ENCODE measurements at places on chromosomes 6 and 20.

DNA sequence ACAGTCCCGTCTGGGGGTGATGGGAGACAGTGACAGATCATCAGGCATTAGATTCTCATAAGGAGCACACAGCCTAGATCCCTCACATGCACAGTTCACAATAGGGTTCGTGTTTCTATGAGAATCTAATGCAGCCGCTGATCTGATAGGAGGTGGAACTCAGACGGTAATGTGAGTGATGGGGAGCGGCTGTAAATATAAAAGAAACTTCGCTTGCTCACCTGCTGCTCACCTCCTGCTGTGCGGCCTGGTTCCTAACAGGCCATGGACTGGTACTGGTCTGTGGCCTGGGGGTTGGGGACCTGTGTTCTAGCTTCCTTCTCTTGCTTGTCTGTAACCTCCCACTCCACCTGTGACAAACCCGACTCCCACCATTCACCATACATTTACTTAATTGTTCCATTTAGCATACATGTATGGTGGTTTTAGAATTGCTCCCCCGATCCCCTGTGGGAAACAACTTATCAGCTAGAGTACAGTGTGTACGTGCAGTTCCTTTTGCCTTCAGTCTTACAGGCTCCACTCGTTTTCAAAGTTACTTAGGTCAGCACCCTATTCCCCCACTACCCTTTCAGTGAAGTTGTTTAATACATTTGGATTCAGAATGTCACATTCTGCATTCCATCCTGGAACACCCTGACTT, 4.0 kb downstream of the MANBAL start:
- no peak for DNase-seq

DNA sequence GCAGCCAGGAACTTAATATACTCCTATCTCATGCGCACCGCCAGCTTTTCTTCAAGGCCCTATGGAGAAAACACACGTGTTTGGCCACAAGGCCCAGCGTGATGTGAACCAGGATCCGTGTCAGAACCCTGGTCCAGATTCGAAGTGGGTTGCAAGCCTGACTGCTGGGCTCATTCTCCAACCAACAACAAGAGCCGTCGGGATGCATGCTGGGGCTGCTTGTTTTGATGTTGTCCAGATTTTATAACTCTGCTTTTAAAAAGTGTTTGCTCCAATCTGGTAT, 463 bp upstream of the SLC22A2 start:
- no peak for DNase-seq

DNA sequence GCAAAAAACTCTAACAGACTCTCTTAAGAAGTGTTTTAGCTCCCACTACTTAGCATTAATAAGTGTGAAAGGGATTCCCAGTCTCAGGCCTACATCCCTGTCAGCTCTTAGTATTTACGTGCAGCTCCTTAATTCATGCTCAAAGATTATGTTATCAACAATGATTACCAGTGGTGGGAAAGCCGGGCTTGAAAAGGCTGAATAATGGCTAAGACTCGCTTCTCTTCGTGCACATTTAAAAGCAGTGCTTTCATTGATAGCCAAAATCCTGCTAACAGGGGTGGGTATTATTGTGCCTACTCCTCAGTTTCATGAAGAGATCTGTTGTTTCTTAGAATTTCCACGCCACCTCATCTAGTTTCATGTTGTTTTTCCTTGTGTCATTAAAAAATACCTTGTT, 518.8 kb downstream of the GRIK2 start:
- no peak for DNase-seq

DNA sequence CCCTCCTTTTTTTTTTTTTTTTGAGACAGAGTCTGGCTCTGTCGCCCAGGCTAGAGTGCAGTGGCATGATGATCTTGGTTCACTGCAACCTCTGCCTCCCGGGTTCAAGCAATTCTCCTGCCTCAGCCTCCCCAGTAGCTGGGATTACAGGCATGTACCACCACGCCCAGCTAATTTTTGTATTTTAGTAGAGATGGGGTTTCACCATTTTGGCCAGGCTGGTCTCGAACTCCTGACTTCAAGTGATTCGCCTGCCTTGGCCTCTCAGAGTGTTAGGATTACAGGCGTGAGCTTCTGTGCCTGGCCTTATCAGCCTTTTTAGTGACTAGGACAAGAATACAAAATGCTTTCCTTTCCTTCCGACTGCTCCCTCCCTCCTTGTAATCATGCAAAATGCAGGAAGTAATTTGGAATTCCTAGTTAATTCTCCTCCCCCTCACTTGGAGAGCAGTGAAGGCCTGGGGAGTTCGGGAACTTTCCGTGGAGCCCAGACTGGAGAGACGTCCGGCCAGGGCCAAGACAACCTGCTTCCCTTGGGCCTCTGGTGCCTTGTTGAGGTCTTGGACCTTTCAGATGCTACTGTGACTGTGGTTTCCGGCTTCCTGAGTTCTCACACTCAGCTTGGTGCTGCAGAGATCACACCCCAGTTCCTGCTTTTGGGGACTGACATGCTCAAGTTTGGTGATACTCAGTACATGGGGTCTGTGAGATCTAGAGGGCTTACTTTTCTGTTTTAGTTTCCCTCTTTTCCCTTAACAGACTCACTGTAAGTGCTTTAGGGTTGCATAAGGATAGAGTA, 3.9 kb upstream of the PHF20 start:
- DNase-seq: peak; percentile 20

- DNase-seq: no peak
Observed at GRCh38 chr6:163347021-163347446, 67.5 kb upstream of the QKI start.

Measured in bone marrow (tissue), 2 donors.